Putamen (tissue), 1 donor: ENCODE measurements at places on chromosomes 2 and 18.
A peak's percentile ranks its signal among the peaks of the same experiment; 100 is the strongest.

GRCh38 chr18:63192126-63192884 lies 127.3 kb downstream of the BCL2 start:
- DNase-seq = no peak

GRCh38 chr18:62324917-62325805 lies at the start of gene TNFRSF11A:
TNFRSF11A (plus strand) TSS chr18:62325310; CDS start chr18:62325353, 43 bp downstream.
- DNase-seq = no peak

- no peak for DNase-seq
Measured at GRCh38 chr2:50769406-50770181, 262.3 kb downstream of the NRXN1 start.

DNA sequence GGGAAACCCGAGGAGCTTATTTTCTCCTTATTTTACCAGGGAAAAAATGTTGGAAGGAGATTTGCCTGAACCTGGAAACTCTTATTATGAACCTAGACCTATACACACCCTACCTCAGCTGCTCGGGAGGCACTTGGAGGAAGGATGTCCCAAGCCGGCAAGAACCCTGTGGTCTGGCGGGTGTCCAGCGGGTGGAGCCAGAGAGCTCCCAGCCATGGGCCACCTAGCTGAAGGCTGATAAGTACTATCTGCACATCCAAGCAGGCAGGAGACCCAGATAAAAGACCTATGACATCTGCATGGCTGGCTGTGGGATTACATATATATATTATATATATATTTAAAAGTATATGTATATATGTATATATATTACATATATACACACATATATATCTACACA lies 1.1 kb upstream of the SLC14A1 start:
- peak; percentile 19 for DNase-seq

- DNase-seq = no peak
Measured at GRCh38 chr2:127413782-127414637, 4.2 kb upstream of the PROC start.

DNA sequence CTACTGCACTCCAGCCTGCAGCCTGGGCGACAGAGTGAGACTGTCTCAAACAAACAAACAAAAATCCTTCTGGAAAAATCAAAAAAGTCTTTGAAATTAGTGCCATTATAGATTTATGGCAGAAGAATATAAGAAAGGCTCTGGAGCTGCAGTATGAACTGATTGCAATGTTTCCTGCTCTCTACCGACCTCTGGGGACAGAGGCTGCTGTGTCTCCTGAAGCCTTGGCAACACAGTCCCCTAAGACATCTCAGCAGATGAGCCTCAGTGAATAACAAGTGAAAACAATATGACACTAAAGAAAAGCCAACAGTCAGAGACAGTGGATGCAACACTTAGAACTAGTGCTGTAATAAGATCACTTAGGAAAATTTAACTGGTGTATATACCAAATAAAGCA lies 494.9 kb upstream of the LRATD1 start:
- no peak for DNase-seq

GRCh38 chr18:61892683-61893308 lies at the start of gene RNF152:
RNF152 (minus strand) TSS chr18:61893007; CDS start chr18:61816463, 76,544 bp downstream.
- DNase-seq = no peak

DNA sequence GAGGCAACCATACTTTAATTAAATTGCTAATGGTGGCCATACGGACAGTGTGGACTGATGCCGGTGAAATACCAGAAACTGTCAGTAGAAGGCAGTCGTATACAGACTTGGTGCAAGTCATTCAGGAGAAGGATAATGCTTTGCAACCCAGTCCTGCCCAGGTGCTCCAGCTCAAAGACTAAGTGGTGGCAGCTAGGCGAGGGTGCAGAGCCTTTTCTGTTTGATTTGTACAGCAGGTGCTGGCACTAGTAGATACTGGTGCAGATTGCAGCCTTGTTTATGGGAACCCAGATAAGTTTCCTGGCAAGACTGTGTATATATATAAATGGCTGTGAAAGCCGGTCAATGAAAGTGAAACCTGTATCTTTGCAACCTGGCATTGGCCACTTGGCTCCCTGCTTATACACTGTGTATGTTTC lies 208.3 kb upstream of the SYT4 start:
- DNase-seq = no peak

GRCh38 chr18:37525262-37525585 lies 40.4 kb downstream of the CELF4 start:
- DNase-seq = no peak

- DNase-seq = no peak
Measured at GRCh38 chr18:59690996-59691395, 6.2 kb downstream of the CCBE1 start.

- no peak for DNase-seq
Measured at GRCh38 chr2:169129703-169130243, 60.4 kb downstream of the DHRS9 start.

DNA sequence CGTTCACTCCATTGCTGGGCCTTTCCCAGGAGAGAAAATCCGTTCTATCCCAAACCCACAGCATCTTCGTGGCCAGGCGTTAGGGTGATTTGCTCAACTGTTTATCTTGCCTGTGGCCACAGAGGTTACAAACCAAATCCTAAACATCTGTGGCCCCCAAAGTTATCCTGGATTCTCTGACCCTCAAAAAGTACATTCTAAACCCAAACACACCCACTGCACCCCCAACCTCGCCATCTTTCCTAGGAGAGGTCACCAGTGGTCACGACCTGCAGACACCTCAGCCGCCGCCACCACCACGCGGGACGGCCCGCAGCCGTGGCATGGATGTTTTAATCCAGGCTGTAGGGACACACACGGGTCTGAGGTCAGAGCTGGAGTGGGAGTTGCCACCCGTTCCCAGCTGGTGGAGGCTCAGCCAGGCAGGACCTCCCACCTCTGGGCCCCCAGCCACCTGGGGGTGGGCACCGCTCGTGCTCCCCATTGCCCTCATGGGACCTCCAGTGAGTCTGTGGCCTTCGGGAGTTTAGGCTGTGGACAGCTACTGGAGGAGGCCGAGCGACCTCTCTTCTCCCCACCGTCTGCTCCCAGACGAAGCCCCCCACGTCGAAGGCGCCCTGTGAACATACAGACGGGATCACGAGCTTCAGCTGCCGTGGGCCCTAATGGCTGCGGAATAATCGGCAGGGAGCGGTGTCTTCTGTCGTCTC lies 72.0 kb downstream of the KCNG2 start:
- no peak for DNase-seq

GRCh38 chr2:12271589-12271984 lies 445.1 kb upstream of the TRIB2 start:
- DNase-seq = no peak

GRCh38 chr2:74835831-74836674 lies 2.1 kb downstream of the HK2 start:
- DNase-seq = no peak

- DNase-seq = no peak
Measured at GRCh38 chr2:1055014-1055595, 104.5 kb downstream of the SNTG2 start.

DNA sequence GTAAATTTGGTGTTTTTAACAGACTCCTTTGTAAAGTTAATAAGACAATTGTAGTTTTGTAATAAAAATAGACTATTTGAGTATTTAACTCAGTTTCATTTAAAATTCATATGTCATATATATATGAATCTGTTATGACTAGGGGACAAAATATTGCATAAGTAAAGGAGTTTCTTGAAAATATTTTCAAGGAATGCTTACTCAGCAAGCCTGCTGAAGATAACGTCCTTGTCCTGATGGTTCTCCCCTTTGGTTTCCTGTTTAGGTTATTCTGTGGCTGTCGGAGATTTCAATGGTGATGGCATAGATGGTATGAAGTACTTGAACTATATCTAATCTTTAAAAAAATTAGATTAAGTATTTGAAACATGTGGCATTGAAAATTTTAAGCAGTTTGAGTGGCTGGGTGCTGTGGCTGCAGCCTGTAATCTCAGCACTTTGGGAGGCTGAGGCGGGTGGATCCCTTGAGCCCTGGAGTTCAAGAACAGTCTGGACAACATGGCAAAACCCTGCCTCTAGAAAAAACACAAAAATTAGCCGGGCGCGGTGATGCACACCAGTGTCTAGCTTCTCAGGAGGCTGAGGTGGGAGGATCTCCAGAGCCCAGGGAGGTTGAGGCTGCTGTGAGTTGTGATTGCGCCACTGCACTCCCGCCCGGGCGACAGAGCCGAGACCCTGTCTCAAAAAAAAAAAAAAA lies 47.1 kb downstream of the ITGAV start:
- no peak for DNase-seq

- DNase-seq = no peak
Measured at GRCh38 chr2:98532756-98533155, 75.6 kb downstream of the COA5 start.

DNA sequence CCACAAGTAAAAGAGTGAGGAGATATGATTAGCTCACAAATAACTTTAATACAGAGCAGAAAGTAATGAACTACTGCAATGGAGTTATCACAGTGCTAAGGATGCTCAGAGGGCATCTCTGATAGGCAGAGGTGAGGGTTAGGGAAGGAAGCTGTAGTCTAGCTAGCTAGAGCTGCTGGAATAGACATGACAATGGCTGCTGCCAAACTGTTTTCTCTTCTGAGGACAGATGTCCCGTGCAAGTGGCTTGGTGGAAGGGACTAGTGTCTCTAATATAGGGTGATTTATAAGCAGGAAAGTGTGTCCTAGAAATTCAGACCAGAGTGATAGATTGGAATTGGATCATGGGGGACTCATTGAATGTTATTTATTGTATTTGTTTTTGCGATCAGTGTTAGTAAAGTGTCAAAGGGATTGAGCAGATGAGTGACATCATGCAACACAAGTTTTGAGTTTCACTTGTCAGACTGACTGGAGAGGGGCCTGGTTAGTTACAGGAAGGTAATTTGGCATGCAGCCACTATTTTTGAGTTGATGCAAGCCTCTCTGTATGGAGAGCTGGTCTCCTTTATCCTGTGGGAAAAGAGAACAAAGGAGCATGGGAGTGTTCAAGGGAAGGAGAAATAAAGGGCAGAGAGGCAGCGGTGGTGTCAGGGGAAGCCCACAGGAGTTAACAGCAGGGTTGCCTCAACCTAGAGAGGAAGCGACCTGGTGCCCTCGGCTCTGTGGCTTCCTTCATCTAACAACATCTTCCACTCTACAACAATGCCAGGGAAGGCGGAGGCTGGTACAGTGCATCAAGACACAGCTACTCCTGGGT lies 1.9 kb downstream of the CTLA4 start:
- no peak for DNase-seq

DNA sequence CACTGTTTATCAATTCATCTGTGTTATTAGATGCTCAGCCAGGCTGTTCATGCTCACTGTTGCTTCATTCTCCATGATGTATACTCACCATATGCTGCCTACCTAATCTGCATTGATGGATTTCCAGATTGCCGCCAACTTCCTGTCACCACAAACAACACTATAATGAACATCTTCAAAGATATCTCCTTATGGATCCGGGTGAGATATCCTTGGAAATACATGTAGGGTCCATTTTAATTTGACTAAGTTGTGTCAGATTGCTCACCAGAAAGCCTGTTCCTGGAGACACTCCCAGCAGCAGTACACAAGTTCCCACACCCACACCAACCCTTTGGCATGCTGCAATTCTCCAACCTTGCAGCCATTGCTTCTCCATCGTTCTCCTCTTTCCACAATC lies 547.5 kb upstream of the TNP1 start:
- DNase-seq = no peak

GRCh38 chr18:45849529-45849928 lies 24.1 kb downstream of the SIGLEC15 start:
- no peak for DNase-seq

GRCh38 chr2:163417596-163418337 lies 318.0 kb downstream of the FIGN start:
- no peak for DNase-seq

GRCh38 chr18:6811816-6812215 lies 82.3 kb downstream of the ARHGAP28 start:
- no peak for DNase-seq

DNA sequence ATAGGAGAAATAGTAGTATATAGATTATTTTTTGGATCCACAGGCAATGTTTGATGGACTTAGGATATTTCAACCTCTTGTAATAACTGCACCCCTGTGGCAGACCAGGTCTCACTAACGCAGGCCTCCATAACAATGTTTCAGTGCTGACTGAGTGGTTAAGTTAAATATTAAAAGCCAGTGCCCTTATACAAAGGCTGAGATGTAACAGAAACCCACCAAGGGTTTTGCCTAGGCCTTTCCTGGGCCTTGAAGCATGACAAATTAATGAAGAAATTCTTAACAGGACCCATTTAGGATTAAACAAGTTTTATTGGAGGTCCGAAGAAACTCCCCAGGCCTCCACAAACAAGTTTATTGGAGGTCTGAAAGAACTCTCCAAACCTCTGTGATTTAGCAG lies 1.6 kb upstream of the SUCLG1 start:
- DNase-seq = no peak

DNA sequence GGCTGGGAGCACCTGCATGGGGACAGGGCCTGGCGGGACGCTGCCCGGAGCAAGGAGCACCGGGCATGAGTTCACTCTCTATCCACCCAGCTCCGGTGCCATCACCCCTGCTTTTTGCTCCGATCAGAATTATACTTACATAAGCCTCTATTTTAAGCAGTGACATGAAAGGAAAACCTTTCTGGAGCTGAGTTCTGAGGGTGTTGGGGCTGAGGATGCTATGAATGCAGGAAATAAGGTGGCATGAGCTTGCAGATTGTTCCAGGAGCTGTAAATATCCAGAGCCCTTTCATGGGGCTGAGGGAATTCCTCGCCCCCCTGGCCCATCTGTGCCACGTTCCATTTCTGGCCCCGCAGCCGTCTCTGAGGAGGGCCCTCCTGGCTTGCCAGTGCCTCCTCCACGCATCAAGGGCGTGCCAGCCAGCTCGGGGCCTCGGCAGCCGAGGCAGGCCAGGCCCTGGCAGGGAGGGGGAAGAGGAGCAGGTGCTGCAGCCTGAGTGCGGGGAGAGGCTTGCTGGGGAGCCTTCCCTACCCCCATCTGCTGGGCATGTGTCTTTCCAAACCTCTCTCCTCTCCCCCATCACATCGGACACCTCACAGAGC lies 91.7 kb upstream of the MCFD2 start:
- DNase-seq = peak; percentile 74

DNA sequence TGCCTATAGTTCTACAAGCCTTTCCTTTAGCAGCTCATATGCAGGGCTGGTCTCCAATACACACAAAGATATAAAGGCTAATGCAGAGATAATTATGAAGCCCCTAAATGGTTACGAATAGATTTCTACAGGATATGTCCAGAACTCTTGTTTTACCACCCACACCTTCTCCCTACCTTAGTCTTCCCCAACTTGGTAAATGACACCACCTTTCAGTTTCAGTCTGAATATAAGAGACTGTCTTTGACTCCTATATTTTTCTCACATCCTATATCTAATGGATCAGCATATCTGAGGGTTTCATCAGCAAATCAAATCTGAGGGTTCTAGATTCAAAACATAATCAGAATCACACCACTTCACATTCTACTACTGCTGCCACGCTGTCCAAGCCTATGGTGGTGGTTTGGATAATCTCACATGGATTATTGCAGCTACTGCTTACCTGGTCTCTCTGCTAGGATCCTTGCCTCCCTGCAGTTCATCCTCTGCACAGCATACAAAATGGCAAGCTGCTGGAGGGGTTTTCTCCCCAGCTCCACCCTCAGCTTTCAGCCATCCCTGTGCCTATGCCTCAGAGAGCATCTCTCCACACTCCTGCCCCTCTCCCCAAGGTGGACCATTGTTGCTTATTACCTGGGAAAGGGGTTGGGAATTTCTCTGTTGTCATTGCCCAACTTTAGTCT lies 178.0 kb upstream of the SPOPL start:
- no peak for DNase-seq

- no peak for DNase-seq
Measured at GRCh38 chr2:39138837-39139211, 18.0 kb upstream of the SOS1 start.
